Testis (tissue), 5 donors: ENCODE measurements at places on chromosomes 5 and 9. TPM values are rescaled to one million over a fixed set of nuclear protein-coding genes. Genes with fewer than 3 reads are reported as not detected.
A peak's percentile ranks its signal among the peaks of the same experiment; 100 is the strongest.

The C9 gene
- 0.16 TPM for total RNA-seq

The EIF4E1B gene
- 0.99 TPM for total RNA-seq

The SLC34A1 gene
- not detected for total RNA-seq

The TIGD6 gene
- total RNA-seq, result 9.7 TPM

GRCh38 chr9:108386859-108387384 lies 468.9 kb downstream of the ACTL7B start:
- H3K4me1 ChIP-seq, result no peaks in the 10 kb centered on the region
- H3K4me3 ChIP-seq, result no peak overlapping the region
- no peaks in the 10 kb centered on the region for H3K27me3 ChIP-seq

DNA sequence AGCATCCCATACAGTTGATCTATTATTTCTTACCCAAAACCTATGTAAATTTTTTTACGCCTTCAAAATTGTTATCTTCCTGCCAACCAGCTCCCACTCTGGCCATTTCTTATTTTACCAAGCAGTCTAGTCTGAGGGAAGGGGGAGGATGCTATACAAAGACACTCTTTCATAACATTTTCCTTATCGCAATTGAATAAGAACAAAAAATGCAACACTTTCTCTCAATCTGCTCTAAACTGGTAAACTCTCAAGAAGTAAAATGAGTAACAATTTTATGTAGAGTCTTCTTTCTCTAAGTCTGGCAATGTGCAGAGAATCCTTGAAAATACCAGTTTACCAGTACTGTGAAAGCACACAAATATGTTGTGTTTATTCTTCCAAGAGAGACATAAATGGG lies 1216.3 kb downstream of the PTPRD start:
- no peak overlapping the region for H3K27ac ChIP-seq
- no peak overlapping the region for H3K4me3 ChIP-seq
- DNase-seq, result peak; percentile 48

- peaks cover 29% of the 10 kb centered on the region for H3K4me1 ChIP-seq
- no peak for DNase-seq
- H3K4me3 ChIP-seq, result no peak overlapping the region
- no peaks in the 10 kb centered on the region for H3K27me3 ChIP-seq
- H3K36me3 ChIP-seq, result no peaks in the 10 kb centered on the region
- no peak overlapping the region for H3K27ac ChIP-seq
These were observed 3.4 kb downstream of the MAMDC4 start for GRCh38 chr9:136855461-136856078.

DNA sequence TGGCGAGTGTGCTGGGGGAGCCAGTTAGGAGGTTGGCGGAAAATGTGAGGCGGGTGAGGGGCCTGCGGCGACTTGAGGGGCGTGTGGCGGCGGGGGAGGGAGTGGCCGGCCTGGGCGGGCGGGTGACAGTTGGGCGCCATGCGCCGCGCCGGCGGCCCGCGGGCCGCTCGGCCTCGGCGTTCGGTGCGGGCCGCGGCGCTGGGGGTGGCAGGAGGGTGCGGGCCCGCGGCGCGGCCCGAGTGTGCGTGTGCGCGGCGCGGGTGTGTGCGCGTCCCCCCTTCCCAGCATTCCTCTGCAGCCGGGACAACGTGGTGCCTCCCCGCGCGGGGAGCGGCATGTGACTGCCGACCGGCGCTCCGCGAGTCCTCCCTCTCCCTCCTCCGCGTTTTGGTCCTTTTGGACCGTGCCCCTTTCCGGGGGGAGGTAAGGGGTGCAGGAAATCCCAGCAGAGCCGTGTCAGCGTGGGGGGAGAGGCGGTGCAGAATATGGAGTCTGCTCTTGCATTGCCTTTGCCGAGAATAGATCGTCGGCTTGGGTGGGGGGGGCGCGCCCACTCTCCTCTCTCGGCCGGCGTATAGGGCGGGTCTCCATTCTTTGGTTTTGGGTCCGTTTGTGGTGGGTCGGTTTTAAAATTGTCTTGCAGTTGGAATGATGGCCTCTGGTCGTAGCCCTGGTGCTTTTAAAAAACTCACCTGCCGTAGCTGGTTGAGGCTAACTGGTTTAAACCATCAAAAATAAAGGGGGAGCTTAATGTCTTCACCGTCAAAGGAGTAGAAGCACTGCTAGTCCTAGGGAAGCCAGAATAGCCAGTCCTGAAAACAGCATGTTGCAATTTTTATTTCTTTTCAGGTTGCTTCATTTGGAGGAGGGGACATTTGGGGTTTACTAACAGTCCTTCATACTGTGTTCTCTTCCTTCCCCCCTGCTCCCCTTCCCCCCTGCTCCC lies 2.0 kb downstream of the LARP1 start:
- peak overlapping the region; percentile 90 for H3K4me3 ChIP-seq
- H3K4me1 ChIP-seq, result peaks cover 37% of the 10 kb centered on the region
- H3K27me3 ChIP-seq, result no peaks in the 10 kb centered on the region
- DNase-seq, result peak; percentile 70
- no peaks in the 10 kb centered on the region for H3K36me3 ChIP-seq

- H3K36me3 ChIP-seq, result no peaks in the 10 kb centered on the region
- no peak overlapping the region for H3K4me3 ChIP-seq
- no peak for DNase-seq
- H3K4me1 ChIP-seq, result no peaks in the 10 kb centered on the region
- H3K27me3 ChIP-seq, result no peaks in the 10 kb centered on the region
- no peak overlapping the region for H3K27ac ChIP-seq
These were observed 45.7 kb upstream of the GPR151 start for GRCh38 chr5:146561711-146562110.

DNA sequence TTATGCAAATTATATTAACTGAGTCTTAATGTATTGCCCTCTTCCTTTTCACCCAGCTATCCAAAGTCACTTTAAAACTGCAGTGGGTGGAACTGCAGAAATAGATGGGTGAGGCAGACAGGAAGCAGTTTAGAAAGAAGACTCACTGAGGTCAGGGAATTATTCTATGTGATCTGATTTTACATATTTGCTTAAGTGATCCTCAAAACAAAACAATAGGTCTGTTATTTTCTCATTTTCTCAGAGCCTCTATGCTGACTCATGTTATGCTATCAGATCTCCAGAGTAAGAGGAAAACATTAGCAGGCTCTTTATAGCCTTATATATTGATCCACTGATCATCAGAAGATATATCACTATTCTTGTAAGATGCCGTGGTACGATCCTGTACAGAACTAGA lies 63.5 kb downstream of the MRPS27 start:
- no peak overlapping the region for H3K4me3 ChIP-seq
- DNase-seq, result no peak
- H3K36me3 ChIP-seq, result no peaks in the 10 kb centered on the region
- H3K27ac ChIP-seq, result no peak overlapping the region
- H3K4me1 ChIP-seq, result no peaks in the 10 kb centered on the region

DNA sequence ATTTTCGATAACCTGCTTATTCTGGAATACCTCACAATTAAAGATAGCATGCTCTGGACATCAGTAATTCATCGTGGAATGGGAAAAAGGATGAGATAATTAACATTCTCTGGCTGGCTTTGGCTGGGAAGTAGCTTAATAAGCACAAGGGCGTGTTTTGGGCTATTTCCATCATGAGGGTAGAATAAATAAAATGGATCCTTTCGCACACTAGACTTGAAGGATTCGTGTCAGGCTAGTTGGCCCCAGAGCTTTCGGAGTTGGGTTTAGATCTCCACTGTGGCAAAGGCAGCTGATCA lies 151.2 kb upstream of the ADRA1B start:
- peaks cover 10% of the 10 kb centered on the region for H3K4me1 ChIP-seq
- no peaks in the 10 kb centered on the region for H3K36me3 ChIP-seq
- no peaks in the 10 kb centered on the region for H3K27me3 ChIP-seq
- H3K4me3 ChIP-seq, result no peak overlapping the region
- H3K27ac ChIP-seq, result no peak overlapping the region
- no peak for DNase-seq

DNA sequence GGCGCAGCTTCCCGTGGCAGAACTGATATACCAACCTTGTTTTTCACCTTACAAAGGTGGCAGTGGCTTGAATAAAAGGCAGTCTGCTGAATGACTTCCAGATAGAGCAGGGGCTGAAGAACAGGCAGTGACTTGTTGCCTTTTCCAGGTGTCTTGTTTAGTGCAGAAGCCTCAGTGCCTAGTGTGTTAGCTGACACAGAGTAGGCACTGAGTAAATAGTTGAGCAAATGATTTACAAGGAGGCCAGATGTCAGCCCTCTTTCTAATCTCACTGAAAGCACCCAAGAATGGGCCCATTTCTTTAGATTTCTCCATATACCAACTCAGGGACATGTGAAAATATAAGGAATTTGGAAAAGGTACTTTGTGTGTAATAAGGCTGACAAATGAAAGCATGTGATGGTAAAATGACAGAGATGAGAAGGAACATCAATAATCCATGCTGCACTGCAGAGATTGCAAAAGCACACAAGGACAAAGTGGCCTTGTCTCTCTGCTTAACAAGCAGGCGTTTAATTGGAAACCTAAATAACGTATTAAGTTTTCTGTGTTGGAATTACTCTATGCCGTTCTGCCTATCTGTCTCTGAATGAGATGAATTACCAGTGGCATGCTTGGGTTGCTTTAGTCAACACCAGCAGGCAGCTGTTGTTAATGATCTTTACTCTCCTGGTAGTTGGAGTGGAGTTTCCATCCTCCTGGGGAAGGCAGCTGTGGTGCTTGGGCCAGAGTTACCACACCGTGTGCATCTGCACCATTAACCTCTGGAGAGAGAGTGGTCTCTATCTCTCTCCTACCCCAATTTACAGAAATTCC lies 360.1 kb upstream of the C9orf72 start:
- DNase-seq, result no peak
- no peaks in the 10 kb centered on the region for H3K27me3 ChIP-seq
- no peaks in the 10 kb centered on the region for H3K4me1 ChIP-seq
- no peak overlapping the region for H3K27ac ChIP-seq
- H3K36me3 ChIP-seq, result no peaks in the 10 kb centered on the region
- no peak overlapping the region for H3K4me3 ChIP-seq

GRCh38 chr9:127887792-127888191 lies 10.3 kb upstream of the AK1 start:
- H3K4me1 ChIP-seq, result peaks cover 26% of the 10 kb centered on the region

GRCh38 chr5:171454549-171454948 lies 35.1 kb downstream of the FGF18 start:
- H3K27ac ChIP-seq, result no peak overlapping the region
- no peaks in the 10 kb centered on the region for H3K36me3 ChIP-seq
- no peak for DNase-seq
- no peak overlapping the region for H3K4me3 ChIP-seq
- no peaks in the 10 kb centered on the region for H3K27me3 ChIP-seq
- no peaks in the 10 kb centered on the region for H3K4me1 ChIP-seq

- H3K27ac ChIP-seq, result no peak overlapping the region
- peaks cover 12% of the 10 kb centered on the region for H3K4me1 ChIP-seq
- DNase-seq, result no peak
- no peak overlapping the region for H3K4me3 ChIP-seq
- no peaks in the 10 kb centered on the region for H3K36me3 ChIP-seq
- H3K27me3 ChIP-seq, result no peaks in the 10 kb centered on the region
These were observed 125.1 kb downstream of the LIFR start for GRCh38 chr5:38431242-38431853.

DNA sequence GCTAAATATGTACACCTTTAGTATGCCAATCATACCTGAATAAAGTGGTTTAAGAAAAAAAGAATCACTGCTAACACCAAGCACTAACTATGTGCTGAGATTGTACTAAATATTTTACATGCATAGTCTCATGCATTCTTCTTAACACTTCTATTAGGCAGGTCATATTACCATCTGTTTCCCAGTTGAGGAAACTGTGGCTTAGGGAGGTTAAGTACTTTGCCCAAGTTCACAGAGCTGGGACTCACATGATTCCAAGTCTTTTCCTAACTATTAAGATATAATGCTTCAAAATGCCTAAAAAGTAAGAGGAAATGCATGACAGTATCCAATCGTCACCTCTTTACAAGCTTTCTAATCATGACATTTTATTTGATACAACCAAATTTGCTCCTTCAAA lies 69.2 kb upstream of the PLPP6 start:
- DNase-seq, result no peak
- H3K4me3 ChIP-seq, result no peak overlapping the region
- H3K4me1 ChIP-seq, result no peaks in the 10 kb centered on the region

DNA sequence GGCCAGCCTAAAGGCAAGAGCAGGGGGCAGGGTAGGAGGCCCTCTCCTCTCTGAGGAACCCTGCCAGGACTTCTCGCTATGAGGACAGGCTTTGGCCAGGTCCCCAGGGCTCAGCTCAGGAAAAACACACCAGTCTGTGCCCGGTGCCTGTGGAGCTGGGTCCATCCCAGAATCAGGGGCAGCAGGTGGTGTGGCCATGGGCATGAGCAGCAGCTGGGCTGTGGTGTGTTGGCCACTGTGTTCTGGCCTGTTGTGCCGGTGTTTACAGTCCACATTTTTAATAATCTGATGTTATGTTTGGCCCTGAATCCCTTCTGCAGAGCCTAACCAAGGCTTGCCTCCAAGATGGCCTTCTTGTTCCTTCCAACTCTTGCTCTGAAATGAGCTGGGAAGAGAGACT lies 77.0 kb downstream of the FGF18 start:
- H3K4me3 ChIP-seq, result no peak overlapping the region
- peak; percentile 30 for DNase-seq
- no peak overlapping the region for H3K27ac ChIP-seq
- H3K27me3 ChIP-seq, result no peaks in the 10 kb centered on the region
- H3K4me1 ChIP-seq, result peaks cover 17% of the 10 kb centered on the region

DNA sequence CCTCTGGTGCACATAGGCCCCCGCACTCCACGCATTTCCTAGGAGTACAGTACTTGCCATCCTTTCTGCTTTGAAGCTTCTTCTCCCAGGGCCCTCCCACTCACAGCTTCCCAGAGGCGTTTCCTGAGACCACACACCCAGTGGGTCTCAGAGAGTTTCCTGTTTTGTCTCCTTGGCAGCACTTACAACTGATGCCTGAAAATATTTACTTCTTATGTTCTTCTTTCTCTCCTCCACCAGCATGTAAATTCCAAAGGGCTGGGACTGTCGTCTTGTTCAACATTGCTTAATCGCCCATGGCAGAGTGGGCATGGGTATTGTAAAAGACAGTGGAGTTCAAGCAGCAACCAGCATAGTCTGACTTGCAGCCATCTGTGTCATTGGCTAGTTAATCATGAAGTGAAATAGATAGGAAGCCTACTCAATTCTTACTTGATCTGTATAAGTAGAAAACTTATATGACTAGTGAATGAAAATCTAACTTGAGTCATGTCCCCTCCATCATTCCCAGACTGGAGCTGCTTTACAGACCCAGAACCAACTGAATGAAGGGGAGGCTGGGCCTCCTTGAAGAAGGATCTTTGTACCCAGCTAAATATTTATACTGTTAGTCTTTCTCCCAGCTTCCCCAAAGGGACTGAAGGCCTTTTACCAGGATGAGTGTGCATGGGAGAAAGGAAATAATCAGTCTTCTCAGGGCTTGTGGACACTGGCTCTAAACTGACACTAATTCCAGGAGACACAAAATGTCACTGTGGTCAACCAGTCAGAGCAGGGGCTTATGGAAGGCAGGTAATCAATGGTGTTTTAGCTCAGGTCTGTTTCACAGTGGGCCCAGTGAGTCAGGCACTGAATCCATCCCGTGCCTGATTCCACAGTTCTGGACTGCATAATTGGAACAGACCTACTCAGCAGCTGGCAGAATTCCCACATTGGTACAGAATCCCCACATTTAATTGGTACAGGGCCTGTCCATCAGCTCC lies 116.4 kb downstream of the SV2C start:
- H3K36me3 ChIP-seq, result no peaks in the 10 kb centered on the region
- no peaks in the 10 kb centered on the region for H3K27me3 ChIP-seq
- no peaks in the 10 kb centered on the region for H3K4me1 ChIP-seq
- no peak overlapping the region for H3K27ac ChIP-seq
- no peak for DNase-seq
- no peak overlapping the region for H3K4me3 ChIP-seq
